OCI-M1 (cell line): ENCODE measurements at places on chromosomes 2 and 18.

DNA sequence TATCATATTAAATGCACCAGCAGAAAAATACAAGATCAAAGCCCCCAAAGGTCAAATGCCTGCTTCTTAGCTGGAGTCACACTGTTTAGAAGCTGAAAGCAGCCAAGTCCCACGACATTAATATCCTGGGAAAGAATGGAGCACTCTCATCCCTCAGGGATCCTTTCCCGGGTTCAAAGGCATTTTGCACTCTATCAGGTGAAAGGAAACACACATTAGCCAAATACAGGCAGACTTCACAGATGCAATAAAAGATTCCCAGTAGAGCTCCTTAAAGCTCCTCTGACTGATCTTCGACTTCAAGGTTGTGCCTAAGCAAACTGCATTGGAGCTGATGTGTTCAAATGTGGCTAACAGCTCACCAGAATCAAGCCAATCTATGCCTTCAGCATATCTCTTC is 158.4 kb downstream of the RNF152 start:
- no peak for DNase-seq

- DNase-seq = no peak
These were observed 175.5 kb downstream of the CAMKMT start for GRCh38 chr2:44537264-44537663.

DNA sequence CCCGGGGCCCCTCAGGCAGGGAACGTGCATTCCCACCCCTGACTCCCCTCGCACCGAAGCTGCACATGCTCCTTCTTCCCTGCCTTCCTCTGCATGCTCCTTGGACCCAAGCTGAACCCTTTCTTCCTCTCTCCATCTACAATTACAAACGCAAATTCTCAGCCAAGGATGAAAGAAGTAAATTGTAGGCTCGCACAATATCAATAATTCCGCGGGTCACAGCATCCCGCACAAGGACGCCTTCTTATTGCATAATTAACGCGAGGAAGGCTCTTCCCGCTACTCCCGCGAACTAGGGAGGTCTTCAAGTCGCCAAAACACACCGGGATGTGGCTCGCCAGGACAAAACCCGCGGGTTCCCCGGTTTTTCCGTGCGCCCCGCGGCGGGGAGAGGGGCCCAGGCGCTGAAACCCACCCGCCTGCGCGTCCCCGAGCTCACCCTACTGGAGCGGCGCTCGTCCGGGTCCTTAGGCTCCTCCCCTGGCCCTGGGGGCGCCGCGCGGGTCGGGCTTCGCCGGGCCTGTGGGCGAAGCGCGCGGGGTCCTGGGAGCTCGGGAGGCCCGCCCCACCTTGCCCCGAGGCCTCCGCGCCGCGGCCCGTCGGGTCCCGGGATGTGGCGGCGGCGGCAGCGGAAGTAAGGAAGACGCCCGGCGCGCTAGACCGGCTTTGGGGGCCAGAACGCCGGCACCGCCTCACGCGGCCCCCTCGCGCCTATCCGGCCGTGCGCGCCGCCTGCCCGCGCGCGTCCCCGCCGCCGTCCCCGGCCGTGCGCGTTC is at the start of gene CHST10:
TSS of gene CHST10 (minus strand) at position 734 of the 776 bp plus-strand sequence. CDS start 10,993 bp downstream, outside the sequence.
- DNase-seq = peak; percentile 63

- peak; percentile 26 for DNase-seq
These were observed 51.5 kb upstream of the ASPRV1 start for GRCh38 chr2:70012887-70013286.
